ENCODE measurements at places on chromosomes 3 and 15.
A peak's percentile ranks its signal among the peaks of the same experiment; 100 is the strongest.

DNA sequence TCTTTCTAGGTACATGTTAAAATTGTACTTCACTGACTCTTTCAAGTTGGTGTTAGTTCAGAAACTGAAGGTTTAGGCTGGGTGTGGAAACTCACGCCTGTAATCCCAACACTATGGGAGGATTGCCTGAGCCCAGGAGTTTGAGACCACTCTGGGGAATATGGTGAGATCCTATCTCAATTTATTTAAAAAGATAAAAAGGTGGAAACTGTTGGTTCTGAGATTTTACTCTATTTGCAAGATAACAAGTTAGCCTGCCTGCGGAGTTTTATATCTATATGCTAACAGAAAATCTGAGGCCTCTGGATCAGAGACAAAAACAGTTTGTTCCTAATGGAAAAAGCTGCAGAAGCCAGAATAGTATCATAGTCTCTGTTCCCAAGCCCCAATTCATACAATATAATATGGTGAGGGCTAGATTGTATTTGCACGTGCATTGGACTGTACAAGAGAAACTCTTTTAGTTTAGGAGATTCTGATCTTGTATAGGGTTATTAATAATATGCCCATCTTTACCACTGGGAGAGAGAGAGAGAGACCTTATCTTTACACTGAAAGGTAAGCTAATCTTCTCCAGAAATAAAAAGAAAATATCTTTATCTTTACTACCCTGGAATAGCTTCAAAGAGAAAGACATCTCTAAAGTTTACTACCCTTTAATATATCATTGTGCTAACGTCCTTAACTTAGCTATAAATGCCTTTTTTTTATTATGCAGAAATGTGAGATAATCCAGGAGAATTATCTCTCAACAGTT lies 1267.6 kb downstream of the OTOL1 start:
- no peak for DNase-seq

GRCh38 chr3:112653881-112654300 lies 12.9 kb upstream of the CCDC80 start:
- no peak for DNase-seq

DNA sequence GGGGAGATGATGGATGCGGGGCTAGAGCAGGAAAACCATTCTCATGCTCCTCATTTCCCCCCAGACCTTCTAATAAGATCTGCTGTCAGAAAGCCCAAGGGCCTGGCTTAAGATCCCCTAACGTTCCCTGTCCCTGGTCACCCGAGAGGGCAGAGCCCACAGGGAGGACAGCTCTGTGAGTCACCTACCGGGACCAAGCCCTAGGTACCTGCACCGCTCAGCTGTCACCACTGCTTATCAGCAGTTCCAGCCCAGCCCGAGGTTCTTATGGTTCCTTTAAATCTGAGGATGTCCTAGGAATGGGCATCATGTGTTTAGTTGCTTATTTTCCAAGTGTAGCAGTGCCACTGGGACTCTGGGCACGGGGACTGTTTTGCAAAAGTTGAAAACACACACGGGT lies 53.0 kb downstream of the ATP10A start:
- DNase-seq, result no peak

DNA sequence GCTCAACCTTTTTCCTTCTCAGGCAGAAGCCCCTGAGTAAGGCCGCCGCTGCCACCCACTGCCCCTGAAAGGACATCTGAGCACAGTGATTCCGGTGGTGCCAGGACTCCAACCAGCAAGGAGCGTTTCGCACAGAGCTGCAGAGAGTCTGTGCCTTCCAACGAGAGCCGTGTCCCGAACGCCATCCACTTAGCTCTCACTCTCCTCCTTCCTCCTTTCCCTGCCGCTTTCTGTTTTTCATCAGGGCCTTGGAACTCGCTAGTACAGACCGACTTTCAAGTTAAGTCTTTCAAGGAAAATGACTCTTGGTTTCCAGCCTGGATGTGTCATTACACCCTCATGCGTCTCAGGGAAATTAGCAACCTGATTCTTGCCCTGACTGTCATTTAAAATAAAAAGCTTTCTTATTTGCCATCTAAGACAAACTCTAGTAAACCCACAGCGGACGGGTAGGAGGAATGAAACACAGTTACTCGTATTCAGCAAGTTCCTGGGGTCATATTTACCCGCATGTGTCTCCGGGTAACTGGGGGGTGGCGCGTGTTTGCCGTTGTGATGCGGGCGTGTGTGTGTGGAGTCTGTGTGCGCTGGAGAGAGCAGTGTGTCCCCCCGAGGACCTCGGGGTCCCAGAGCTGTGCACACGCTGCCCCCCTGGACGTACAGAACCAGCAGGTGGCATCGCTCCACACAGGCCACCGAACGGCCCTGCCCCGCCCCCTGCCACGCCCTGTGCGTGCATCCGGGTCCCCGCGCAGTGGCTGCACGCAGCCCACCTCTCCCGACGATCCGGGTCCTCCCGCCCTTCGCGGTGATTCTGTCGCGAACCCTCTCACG lies 30.4 kb upstream of the ALDH1A3 start:
- DNase-seq, result peak; percentile 59

- DNase-seq, result no peak
Measured at GRCh38 chr15:33282226-33283020, 28.3 kb upstream of the RYR3 start.

DNA sequence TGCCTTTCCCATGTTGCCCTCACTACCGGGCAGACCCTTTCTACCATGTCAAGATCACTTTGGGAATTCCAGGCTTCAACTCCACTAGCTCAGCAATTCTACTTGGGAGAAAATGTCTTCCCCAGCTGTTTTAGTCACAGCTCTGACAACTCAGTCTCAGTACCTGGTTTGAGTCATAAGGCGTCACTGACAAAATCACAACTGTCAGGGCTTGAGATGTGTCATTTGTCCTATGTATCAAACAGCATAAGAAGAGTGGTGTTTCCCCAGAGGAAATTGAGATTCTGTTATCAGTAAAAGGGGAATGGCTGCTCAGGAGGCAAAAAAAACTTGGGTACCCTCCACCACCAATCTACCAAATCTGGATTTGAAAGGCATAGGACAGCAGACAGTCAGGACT lies 594.9 kb upstream of the SUCLG2 start:
- peak; percentile 67 for DNase-seq

DNA sequence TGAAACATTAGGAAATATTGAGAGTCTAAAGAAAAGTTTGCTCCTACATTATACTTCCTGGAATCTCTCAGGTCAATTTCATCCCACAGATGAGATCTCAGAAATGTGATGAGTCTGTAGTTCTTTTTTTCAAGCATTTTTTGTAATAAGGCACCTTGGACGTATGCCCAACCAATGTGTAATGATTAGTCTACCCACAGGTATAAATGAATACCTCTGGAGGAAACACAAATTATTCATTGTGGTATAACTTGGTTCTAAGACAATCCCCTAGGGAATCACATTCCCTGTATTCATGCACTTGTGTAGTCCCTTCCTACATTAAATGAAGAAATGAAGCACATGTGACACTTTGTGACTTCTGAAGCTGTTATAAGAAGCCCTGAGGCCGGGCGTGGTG lies 596.2 kb upstream of the UBE2E2 start:
- DNase-seq, result no peak

DNA sequence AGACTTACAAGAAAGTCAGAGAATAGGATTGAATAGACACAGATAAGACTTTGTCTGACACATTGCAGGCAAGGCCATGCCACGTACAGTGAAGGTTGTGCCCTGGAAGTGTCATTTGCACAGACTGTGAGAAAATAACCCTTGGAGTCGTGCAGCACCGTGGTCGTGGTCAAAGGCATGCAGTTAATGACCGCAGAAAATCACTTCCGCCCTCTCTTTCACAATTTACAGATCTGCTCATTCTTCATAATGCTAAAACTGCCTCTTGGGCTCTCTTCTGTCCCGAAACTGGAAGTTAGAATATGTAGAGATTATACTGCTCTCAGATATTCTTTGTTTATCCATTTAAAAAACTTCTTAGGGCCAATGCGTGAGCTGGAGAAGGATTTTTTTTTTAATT lies 73.2 kb upstream of the CTXND1 start:
- no peak for DNase-seq

GRCh38 chr3:9080163-9080562 lies 116.9 kb upstream of the RAD18 start:
- DNase-seq, result peak; percentile 15

- DNase-seq, result no peak
Measured at GRCh38 chr3:127253491-127253890, 34.4 kb downstream of the PRR20G start.

- DNase-seq, result peak; percentile 54
Measured at GRCh38 chr3:128573160-128573559, 77.5 kb downstream of the RPN1 start.

GRCh38 chr3:106446271-106446670 lies 577.5 kb upstream of the CBLB start:
- no peak for DNase-seq
